ENCODE measurements at places on chromosomes 6 and 20.

DNA sequence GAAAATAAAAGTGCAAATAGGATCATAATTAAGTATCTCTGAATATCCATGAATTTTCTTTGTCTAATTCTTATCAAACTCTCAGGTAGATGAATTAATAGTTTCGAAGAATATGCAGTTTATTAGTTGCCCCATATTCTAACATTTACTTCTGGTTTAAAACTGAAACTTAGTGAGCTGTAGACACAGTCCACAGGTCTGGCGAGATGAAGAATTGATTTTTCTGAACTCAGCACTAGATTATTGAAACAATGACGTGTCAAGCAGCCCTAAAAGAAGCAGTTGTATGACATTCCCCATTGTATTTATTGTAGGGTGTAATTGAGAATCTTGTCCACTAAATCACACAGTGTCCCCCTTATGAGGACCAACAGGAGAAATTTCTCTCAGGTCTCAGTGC is 407.1 kb downstream of the GRIK2 start:
- no peak for DNase-seq

- no peak for DNase-seq
These were observed 6.0 kb downstream of the SYTL3 start for GRCh38 chr6:158655569-158656450.

DNA sequence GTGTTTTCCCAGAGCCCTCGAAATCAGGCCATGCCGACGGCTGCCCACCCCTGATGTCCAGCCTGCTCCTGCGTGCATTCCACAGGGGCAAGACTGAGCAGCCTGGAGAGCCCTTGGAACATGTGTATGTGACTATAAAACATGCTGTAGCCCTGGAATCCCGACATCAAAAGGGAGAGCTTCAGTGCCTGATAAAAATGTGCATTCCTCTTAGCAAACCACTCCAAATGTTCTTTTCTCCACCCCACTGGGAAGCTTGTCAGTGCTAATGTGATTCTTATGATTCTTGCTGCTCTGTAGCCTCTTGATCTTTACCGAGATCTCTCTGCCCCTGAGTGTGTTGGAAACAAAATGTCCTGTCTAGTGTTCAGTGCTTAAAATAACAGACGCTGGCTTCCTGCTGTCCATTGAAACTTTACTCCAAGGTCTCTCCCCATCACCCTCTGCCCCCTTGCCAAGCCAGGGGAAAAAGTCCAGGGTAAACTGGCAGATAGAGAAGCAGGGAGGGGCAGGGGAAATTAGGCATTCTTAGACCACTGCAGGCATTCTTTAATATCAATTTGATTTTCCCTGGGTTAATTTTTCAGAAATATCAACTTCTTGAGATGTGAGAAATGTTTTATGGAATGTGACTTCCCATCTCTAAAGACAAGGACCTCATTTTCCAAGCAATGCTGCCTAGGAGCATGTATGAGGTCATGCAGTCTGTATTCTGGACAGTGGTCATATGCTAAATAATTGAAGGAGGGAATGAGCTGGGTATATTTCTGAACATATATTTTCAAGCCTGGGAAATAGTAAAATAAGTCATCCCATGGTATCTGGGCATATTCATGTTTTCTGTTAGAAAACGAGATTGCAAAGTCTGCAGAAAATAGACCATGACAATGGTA is 73.8 kb upstream of the ISM1 start:
- no peak for DNase-seq

- DNase-seq, result no peak
These were observed 122.8 kb downstream of the INSM1 start for GRCh38 chr20:20490673-20491072.

- no peak for DNase-seq
These were observed 138.6 kb downstream of the DLL1 start for GRCh38 chr6:170152124-170152926.

GRCh38 chr6:109370336-109370735 is 11.9 kb downstream of the CD164 start:
- no peak for DNase-seq

- DNase-seq, result no peak
These were observed 155.0 kb upstream of the HTR1E start for GRCh38 chr6:86782328-86782727.

- peak; percentile 7 for DNase-seq
These were observed 72.9 kb downstream of the PSMB1 start for GRCh38 chr6:170480050-170480692.

- no peak for DNase-seq
These were observed 52.2 kb downstream of the RREB1 start for GRCh38 chr6:7159790-7160525.

GRCh38 chr20:57432862-57433491 is 41.8 kb downstream of the RBM38 start:
- no peak for DNase-seq

DNA sequence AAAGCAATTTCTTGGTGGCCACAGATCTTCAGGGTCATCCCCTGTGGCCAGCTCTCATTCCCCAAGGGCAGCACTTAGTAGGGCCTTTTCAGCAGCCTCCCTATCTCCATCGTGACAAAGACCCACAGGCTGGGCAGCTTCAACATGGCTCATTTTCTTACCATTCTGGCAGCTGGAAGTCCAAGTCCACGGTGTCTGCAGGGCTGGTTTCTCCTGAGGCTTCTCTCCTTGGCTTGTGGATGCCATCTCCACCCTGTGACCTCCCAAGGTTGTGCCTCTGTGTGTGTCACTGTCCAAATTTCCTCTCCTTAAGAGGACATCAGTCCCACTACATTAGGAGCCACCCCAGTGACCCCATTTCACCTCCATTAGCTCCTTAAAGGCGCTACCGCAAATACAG is 161.7 kb downstream of the CDH4 start:
- no peak for DNase-seq

- DNase-seq, result no peak
These were observed 575.3 kb downstream of the RNF144B start for GRCh38 chr6:18962361-18962905.

- DNase-seq, result no peak
These were observed 24.6 kb downstream of the TBX18 start for GRCh38 chr6:84739866-84740208.

DNA sequence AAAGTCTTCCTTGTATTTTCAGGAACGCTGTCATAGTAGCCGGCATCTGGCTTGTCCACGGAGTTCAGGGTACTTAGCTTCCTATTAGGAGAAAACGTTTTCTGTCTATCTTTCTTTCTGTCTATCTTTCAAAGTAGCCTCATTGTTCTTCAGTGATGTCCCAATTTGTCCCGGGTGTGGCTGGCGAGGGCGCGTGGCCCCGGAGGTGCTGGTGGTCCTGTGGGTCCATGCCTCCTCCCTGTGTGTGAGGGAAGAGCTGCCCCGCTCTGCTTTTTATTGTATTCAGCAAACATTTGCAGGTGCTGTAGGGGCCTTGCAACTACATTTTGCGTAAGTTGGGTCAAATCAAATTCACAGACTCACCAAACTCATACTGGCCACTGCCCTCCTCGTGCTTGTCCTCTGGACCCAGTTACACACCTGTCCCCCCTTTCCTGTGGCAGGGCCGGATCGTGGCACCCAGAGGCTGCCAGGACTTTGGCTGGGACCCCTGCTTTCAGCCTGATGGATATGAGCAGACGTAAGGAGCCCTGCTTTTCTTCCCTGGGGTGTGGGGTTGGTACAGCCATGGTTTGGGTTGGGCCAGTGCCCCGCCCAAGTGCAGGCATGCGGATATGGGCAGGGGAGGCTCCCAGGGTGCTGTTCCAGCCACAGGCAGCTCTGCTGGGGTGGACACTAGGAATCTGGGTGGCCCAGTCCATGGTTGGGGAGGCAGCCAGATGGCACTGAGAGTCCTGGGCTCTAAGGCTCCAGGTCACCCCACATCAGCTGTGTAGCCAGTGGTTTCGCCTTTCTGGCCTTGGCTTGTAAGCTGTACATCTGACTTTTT is 12.3 kb downstream of the ITPA start:
- DNase-seq, result no peak

- no peak for DNase-seq
These were observed 28.8 kb downstream of the MTRES1 start for GRCh38 chr6:107056796-107057195.

- no peak for DNase-seq
These were observed 20.0 kb upstream of the ARMC12 start for GRCh38 chr6:35716798-35717197.

GRCh38 chr20:2213401-2213800 is 82.4 kb upstream of the TGM3 start:
- DNase-seq, result no peak

- DNase-seq, result no peak
These were observed 59.0 kb downstream of the THEMIS start for GRCh38 chr6:127841811-127842210.

DNA sequence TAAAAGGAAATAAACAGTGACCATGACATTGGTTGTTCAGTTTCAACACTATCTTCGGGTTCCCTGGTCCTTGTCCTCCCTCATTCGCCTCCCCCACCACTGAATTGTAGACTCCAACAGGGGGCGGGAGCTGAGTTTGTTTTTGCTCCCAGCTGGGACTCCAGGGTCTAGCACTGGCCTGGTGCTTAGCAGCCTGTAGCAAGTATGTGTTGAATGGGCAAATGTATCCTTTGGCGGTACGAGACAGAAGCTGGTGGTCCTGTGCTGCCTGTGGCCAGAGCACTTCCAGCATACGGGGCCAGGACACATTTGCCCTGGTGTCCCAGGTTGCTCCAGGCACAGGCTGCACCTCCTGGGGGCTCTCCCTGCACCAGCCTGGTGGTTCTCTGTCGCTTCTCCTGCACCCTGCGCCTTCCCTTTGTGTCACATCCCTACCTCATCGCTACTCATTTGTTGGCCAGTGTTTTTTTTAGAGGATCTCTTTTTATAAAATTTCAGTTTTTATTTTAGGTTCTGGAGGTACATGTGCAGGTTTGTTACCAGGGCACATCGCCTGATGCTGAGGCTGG is 40.1 kb downstream of the PHACTR3 start:
- no peak for DNase-seq

GRCh38 chr20:17969278-17969883 is 563 bp downstream of the MGME1 start:
- no peak for DNase-seq

- DNase-seq, result no peak
These were observed 29.1 kb upstream of the TULP1 start for GRCh38 chr6:35541836-35542235.

DNA sequence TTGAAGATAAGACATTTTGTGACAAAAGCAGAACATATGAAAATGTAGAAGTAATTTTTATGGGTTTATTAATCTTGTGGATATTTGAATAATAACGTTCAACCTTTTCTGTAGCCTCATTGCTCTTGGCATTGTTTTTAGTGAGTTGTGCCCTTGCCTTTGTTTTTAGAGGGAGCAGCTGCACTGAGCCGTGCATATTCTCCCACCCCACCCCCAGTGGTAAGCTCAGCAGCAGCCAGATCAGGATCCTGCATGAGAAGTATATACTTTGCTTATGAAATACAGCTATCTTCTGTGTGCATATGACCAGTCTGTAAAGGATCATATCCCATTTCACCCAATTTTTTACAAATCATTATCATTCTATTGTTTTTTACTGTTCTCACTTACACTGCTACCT is 184.2 kb downstream of the COL9A1 start:
- no peak for DNase-seq

- DNase-seq, result no peak
These were observed 47.3 kb downstream of the PFDN4 start for GRCh38 chr20:54255157-54255556.

DNA sequence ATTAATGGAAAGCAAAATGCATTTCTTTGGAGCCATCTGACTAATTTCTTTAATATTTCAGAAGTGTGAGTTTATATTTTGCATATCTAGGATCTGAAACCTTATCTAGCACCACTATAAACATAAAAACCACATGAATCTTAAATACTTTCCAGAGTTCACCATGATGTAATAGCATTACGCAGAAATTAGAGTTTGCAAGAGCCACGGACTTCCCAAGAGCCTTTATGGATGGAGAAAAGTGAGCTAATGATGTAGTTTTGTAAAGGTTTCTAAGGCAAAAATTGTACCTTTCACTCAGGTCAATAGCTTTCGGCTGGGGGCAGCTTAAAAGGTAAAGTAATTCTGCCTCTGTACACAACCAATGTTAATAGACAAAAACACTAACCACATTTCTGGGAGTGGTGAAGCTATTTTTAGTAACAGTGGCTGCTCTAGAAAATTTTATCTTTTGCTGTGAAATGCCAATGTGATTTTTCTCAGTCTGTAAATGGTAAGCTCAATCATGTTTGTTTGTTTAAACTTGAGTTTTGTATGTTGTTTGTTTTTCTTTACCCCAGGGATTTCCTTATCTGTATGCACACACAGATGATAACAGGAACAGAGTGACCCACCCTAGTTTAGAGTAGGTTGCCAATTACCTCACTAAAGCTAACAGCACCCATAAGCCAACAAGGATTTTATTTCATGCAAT is 80.5 kb downstream of the FILIP1 start:
- DNase-seq, result no peak

GRCh38 chr6:6728169-6728941 is 139.8 kb downstream of the LY86 start:
- DNase-seq, result no peak

DNA sequence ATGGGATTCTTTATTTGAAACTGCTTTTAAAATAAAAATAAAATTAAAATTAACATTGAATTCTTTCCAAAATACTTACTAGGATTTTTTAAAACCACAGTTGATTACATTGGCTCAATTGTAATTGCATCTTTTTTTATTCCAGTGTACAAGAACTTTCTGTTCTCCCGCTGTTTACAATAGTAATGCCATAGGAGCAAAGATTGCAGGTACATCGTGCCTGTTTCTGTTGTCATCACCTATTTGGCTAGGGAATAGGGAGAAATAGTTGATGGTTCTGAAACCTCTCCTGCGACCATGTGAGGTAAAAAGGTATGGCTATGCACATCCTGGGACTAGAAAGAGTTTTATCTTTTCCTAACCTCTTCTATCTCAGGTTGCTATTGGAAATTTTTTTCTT is 28.2 kb upstream of the RHAG start:
- DNase-seq, result no peak

- DNase-seq, result no peak
These were observed 248.2 kb upstream of the PMEPA1 start for GRCh38 chr20:57958050-57958420.

DNA sequence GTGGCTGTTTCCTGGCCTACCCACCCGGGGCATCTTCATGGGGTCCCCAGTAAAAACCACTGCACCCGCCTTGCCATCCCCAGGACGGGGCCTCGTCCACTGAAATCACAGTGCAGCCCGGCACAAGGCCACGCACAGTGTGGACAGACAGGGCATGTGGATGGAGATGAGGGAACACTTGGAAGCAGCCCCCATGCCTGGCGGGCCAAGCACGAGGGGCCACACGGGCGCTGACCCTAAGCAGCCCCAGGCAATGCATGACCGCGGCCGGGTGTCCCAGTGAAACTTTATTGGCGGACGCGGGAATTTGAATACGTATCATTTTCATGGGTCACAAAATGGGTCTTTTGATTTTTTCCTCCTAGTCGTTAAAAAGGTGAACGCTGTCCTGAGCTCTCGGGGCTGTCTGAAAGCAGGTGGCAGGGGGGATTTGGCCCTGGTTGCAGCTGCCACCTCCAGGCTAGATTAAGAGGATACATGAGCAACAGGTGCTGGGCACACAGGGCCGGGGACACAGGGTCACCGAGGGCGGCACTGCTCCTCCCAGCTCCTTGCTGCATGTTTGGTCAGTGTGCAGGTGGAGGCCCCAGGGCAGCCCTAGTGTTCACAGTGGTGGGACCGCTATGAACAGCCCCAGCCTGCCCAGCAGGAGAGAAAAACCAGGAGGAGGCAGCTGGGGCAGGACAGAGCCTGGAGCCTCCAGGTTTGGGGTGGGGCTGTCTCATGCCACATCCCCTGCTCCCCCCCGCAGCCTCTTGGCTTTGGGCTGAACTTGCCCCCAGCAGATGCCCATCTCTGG is 74.9 kb upstream of the SLCO4A1 start:
- DNase-seq, result no peak

Measured in iPS DF 19.7 (cell line).